ENCODE measurements at places on chromosomes 6 and 20.
A peak's percentile ranks its signal among the peaks of the same experiment; 100 is the strongest.

GRCh38 chr6:27795697-27796494 lies 116.3 kb downstream of the OR2B2 start:
- peaks cover 13% of the 10 kb centered on the region for H3K27me3 ChIP-seq
- no peaks in the 10 kb centered on the region for H3K36me3 ChIP-seq
- peak; percentile 83 for DNase-seq
- H3K27ac ChIP-seq, result no peak overlapping the region
- peaks cover 49% of the 10 kb centered on the region for H3K4me1 ChIP-seq
- peak overlapping the region; percentile 1 for H3K4me3 ChIP-seq

DNA sequence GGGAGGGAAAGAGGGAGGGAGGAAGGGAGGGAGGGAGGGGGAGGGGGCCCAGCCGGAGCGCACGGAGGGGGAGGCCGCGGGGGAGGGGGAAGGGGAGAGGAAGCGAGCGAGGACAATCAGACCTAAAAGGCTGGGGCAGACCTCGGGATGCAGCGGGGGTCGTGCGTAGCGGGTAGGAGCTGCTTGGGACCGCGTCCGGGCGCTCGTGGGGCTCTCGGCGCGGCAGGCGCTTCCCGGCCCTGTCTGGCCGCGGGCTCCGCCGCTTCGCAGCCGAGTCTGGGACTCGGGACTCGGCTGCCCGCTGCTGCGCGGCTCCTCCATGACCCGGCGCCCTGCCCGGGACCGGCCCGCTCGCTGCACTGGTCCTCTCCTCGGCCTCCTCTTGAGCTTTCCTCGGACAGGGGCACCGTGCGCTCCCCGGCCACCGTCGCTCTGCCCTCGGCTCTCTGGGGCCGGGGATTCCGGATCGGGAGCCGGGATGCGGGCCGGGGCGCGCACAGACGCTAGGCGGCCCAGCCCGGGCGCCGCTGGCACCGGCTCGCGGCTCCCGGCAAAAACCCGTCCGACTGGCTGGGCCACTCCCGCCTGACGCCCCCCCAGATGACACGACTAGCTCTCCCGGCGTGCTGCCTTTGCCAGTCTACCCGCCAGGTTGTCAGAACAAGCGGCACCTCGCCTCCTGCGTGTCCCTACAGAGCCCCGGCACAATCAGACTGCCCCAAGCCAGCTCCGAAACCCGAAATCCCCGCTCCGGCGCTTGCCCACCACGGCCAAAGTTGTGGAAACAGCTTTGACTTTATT lies 2.2 kb downstream of the TFAP2A start:
- peaks cover 87% of the 10 kb centered on the region for H3K27me3 ChIP-seq
- peak overlapping the region; percentile 66 for H3K27ac ChIP-seq
- no peak for DNase-seq
- peaks cover 39% of the 10 kb centered on the region for H3K4me1 ChIP-seq
- H3K4me3 ChIP-seq, result peak overlapping the region; percentile 78
- H3K36me3 ChIP-seq, result peaks cover 44% of the 10 kb centered on the region

GRCh38 chr6:128443553-128443952 lies 76.8 kb downstream of the PTPRK start:
- no peaks in the 10 kb centered on the region for H3K4me1 ChIP-seq
- no peaks in the 10 kb centered on the region for H3K27me3 ChIP-seq
- H3K27ac ChIP-seq, result no peak overlapping the region
- DNase-seq, result no peak
- H3K4me3 ChIP-seq, result no peak overlapping the region

DNA sequence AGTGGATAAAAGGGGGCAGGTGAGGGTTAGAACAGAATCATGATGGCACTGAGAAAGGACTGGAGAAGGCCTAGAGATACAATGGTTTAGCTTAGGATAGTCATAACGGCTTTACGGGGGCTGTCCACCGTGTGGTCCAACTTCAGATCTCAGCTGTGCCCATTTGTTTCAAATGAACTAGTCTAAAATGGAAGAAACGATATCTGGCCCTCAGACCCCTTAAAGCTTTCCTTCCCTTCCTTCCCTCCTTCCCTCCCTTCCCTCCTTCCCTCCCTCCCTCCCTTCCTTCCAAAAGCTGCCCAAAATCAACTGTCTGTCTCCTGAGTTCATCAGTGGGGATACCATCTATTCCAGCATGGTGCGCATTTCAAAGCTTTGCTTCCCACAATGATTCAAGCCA lies 27.9 kb downstream of the TRAM2 start:
- no peak overlapping the region for H3K4me3 ChIP-seq
- H3K4me1 ChIP-seq, result peaks cover 3% of the 10 kb centered on the region
- H3K27me3 ChIP-seq, result peaks cover 2% of the 10 kb centered on the region
- no peak for DNase-seq
- no peak overlapping the region for H3K27ac ChIP-seq

GRCh38 chr6:46963626-46964025 lies 41.9 kb upstream of the ADGRF5 start:
- no peaks in the 10 kb centered on the region for H3K4me1 ChIP-seq
- H3K27me3 ChIP-seq, result peaks cover 3% of the 10 kb centered on the region
- H3K27ac ChIP-seq, result no peak overlapping the region
- DNase-seq, result no peak
- H3K36me3 ChIP-seq, result no peaks in the 10 kb centered on the region

Measured in activated CD8-positive, alpha-beta T cell treated with anti-CD3 and anti-CD28 coated beads, Interleukin-2, amount 10 ng/mL, durations not matched to agents 7 days and 5 days (primary cell).